Left colon (tissue), 2 donors: ENCODE measurements at places on chromosomes 16 and 17. TPM values are rescaled to one million over a fixed set of nuclear protein-coding genes. Genes with fewer than 3 reads are reported as not detected.
A peak's percentile ranks its signal among the peaks of the same experiment; 100 is the strongest.

- no peak for DNase-seq
Measured at GRCh38 chr16:817001-817906, 16.7 kb upstream of the GNG13 start.

- no peak for DNase-seq
Measured at GRCh38 chr17:5838661-5839300, 231.4 kb upstream of the WSCD1 start.

- no peak for DNase-seq
Measured at GRCh38 chr16:60392380-60392779, 1643.9 kb downstream of the CDH8 start.

DNA sequence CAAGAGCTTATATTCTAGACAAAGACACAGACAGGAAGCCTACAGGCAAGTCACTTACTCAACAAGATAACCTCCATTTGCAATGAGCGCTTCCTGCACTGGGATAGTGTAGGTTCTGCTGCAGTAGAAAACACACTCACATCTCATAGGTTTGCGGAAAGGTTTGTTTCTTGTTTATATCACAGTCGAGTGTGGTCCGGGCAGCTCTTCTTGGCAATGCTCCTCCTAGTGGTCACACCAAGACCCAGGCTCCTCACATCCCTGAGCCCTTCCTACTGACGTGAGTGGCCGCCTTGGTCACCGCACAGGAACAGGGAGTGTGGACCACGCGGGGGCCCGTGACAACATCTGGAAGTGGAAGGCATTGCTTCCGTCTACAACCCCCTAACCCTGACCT, 48.0 kb upstream of the RBFOX3 start:
- no peak for DNase-seq

- no peak for DNase-seq
Measured at GRCh38 chr17:47257651-47258339, 4.2 kb downstream of the ITGB3 start.

DNA sequence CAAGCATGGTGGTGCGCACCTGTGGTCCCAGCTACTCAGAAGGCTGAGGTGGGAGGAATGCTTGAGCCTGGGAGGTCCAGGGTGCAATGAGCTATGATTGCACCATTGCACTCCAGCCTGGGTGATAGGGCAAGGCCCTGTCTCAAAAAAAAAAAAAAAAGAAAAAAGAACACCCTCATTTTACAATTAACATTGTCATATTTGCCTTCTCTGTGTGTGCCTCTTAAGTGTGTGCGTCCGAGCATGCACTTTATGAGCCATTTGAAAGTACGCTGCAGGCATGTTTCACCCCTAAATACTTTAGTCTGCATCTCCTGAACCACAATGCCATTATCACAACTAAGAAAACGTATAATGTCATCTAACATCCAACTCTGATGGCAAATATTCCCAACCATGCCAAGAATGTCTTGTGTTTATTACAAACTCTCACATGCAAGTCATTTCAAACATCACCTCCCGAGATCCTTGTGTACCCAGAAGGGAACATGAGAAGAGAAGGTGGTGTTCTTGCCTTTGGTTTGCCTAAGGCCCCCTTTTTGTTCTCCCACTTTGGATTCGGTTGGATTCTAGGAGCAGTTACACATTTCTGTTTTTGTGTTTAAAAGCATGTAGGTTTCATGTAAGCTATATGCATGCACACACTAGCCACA, 38.0 kb downstream of the CDH1 start:
- DNase-seq: no peak

- DNase-seq: no peak
Measured at GRCh38 chr16:72197545-72197944, 25.6 kb upstream of the PMFBP1 start.

DNA sequence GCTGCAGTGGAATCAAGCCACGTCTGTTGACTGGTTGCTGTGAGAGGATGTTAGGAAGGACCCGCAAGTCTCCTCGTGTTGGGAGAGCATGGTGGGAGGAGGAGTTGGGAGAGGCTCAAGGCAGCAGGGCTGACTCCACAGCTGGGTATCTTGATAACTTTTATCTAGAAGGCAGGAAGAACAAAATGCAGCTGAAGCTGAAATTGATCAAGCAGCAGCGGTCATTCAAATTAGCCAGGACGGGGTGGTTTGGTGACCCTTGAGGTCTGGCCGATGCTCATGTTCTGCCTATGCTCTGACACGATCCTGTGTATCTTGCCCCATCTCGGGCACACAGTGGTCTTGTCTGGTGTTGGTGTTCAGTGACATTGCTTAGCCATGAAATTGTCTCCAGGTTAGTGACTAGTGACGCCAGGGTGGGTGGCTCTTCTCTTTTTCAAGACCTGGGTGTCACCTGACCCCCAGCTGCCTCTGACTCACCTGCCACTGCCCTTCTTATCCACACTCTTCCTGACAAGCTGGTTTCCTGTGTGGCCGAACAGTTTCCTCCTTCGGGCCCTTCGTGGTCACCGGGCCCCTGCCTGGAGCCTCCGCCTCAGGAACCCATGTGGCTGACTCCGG, 19.1 kb downstream of the NPTX1 start:
- DNase-seq: no peak

- DNase-seq: no peak
Measured at GRCh38 chr17:28657756-28658155, 4.0 kb downstream of the SDF2 start.

DNA sequence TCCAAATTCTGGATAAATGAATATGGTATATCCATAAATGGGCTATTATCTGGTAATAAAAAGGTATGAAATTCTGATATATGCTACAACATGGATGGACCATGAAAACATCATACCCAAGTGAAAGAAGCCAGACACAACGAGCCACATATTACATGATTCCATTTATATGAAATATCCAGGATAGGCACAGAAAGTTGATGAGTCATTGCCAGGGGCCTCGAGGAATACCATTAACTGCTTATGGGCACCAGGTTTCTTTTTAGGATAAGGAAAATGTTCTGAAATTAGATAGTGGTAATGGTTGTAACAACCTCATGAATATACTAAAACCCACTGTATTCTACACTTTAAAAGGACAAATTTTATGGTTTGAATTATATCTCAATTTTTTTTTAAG, 123.2 kb downstream of the PITPNC1 start:
- no peak for DNase-seq

- no peak for DNase-seq
Measured at GRCh38 chr16:4625560-4626159, 1.0 kb downstream of the MGRN1 start.

- peak; percentile 98 for DNase-seq
Measured at GRCh38 chr16:46883690-46884512, at the start of gene GPT2. GPT2 (plus strand) TSS chr16:46884362; CDS start chr16:46884716, 354 bp downstream.

DNA sequence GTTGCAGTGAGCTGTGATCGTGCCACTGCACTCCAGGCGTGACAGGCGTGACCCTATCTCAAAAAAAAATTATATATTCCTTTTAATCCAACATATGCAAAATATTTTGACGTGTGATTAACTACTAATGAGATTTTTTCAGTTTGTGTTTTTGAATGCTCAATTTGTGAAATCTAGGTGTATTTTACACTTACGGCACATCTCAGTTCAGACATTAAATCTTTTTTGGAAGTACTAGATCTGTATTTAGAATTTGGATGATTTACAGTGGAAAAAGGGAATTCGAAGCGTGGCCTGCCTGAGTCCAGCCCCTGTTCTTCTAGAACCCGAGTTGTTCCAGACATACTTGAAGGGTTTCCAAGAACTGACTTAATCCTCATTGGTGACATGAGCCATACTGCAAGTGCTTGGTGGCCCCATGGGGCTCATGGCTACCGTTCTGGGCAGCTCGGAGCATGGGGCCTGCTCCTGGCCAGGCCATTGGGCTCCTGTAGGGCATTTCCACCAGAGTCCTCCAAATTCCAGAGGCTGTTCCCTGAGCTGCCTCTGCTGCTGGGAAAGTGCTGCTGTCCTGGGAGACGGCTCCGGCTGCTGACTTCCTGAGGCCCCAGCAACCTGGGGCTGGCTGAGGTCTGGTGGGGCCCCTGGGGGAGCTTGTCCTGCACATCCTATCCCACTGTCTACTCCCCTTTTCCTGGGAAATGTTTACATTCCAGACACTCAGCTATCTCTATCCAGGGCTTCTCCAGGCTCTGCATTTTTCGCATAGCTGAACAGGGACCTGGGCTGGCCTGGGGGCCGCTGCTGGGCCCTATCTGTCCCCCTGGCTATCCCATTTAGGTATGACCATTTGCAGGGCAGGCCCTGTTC, 27.2 kb downstream of the LLGL2 start:
- no peak for DNase-seq

GRCh38 chr16:72018470-72018869, 9.9 kb downstream of the DHODH start:
- no peak for DNase-seq

DNA sequence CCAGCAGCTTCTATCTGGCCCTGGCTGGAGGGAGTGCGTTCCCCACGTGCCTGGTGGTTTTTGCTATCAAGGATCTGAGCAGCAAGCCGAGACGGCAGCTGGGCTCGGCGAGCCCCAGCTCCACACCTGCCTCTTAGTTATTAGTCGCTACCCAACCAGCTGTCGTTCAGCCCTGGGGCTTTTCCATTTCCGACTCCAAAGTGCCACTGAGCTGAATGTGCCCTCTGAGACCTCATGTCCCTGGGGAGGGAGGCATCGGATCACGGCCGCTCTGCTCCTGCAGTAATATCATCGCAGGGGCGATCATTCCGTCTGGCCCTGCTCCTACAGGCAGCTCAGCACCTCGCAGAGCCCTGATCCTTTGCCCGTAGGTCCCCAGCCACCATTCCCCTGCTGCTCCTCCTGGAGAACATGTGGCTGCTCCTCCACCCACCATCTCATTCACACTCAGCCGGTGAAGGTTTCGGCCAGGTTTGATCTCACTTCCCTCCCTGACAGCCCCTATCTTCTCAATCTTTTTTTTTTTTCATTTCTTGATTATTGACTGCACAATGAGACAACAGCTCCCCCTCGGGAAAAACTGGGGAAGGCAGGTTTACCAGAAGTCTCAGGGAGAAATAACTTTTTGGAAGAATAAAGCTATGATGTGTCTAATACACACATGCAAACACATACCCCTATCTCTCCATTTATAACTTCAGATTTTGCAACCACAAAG, 86.7 kb downstream of the ZFHX3 start:
- DNase-seq: no peak

- DNase-seq: no peak
Measured at GRCh38 chr16:69329369-69330285, 761 bp downstream of the PDF start.

DNA sequence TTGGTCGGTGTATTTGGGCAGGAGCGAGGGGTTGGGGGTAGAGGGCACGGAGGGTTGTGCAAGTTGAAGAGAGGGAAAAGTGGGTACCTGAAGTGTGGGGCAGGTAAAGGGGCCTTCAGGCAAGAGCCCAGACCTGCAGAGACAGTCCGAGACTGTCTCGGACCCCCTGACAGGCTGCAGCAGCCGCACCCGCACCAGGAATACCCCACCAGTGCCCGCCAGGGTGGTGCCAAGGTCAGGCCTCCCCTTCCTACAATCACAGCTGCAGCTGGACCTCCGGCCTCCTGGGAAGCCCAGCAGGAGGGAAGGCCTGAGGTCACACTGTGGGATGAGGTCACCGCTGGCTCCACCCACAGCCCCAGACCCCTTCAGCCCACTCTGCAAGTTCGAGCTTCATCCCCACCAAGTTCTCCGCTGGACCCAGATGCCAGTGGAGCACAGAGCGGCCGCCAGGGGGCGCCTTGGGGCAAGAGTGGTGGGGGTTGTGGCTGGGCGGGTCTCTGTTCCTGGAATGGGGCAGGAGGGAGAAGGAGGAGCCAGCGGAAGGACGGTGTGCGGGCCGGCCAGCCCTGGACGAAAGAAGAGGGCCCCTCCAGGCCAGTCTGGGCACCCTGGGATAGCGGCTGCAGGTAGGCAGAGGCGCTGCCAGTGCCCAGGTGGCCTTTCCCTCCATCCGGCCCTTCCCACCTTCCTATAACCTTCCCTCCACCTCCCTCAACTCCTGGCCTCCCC, at the start of gene HSD3B7:
HSD3B7 (plus strand) TSS at position 539 of the 732 bp plus-strand sequence. CDS start 452 bp downstream, outside the sequence.
- peak; percentile 88 for DNase-seq

DNA sequence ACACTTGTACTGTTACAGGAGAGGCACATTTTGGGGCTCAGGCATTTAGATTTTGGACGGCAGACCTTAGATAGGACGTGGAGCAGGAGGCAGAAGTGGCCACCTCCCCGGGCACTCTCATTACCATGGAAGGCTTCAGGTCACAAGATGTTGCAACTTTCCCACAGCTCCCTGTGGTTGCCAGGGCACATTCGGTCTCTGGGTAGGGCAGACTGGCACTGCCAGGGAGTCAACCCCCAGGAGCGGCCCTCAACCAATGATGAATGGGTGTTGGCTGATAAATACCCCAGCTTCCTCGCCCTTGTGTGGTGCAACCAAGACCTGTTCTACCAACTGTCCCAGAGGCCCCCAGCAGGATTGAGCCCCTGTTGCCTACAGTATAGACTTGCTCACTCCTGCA, 11.2 kb downstream of the NAGPA start:
- DNase-seq: no peak

- no peak for DNase-seq
Measured at GRCh38 chr16:85527767-85528297, 85.3 kb upstream of the GSE1 start.

GRCh38 chr16:81946206-81946605, 65.1 kb downstream of the SDR42E1 start:
- no peak for DNase-seq

- DNase-seq: no peak
Measured at GRCh38 chr17:77572065-77572601, 386.4 kb upstream of the TNRC6C start.

DNA sequence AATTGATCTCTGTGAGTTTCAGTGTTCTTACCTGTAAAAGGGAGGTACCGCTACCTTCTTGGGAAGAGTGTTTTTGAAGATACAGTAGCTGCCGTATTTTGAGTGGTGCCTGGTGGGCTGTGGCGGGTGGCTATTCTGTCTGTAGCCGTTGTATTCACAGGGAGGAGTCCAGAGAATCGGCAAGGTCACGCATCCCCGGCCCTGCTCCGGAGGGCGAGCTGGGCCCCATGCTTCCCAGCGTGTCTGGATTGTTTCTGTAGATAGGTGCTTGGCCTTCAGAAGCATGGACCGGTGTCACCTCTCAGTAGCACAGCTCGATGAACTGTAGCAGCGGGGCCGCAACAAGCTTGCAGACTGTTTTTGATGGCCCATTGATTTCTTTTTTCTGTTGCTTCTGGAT, 295.6 kb downstream of the CPPED1 start:
- DNase-seq: no peak

DNA sequence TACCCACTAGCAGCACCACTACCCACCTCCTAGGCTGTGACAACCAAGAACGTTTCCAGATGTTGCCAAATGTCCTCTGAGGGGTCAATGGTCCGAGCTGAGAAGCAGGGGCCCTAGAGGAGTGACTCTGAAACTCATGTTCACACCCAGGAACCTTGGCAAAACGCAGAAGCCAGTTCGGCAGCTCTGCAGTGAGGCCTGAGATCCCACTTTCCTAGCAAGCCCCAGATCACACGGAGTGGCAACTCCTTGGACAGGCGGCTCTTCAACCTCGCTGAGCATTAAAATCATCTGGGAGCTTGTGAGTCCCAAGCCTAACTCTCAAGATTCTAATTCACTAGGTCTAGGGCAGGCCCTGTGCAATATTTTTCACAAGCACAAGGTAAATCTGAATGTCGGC, 17.3 kb downstream of the ELAC2 start:
- DNase-seq: no peak

Gene OR2C1
- total RNA-seq: not detected

Gene FBXW10
- not detected for total RNA-seq

Gene GLP2R
- 10.4 TPM for total RNA-seq

Gene KRT40
- 0.39 TPM for total RNA-seq

Gene SMIM36
- not detected for total RNA-seq

Gene TERB1
- total RNA-seq: 0.11 TPM

Gene UNC13D
- 31.0 TPM for total RNA-seq

Gene VASN
- 4.8 TPM for total RNA-seq

Gene TUBG1
- total RNA-seq: 39.7 TPM

Gene CCDC78
- total RNA-seq: 0.95 TPM

Gene FBXL20
- 21.4 TPM for total RNA-seq

Gene GFAP
- total RNA-seq: 0.11 TPM

Gene CIBAR2
- not detected for total RNA-seq

Gene KRTAP1-5
- not detected for total RNA-seq
